ENCODE measurements at places on chromosomes 16 and 17. TPM values are rescaled to one million over a fixed set of nuclear protein-coding genes. Genes with fewer than 3 reads are reported as not detected.

ATP1B2 gene
- total RNA-seq, result 0.54 TPM

DNA sequence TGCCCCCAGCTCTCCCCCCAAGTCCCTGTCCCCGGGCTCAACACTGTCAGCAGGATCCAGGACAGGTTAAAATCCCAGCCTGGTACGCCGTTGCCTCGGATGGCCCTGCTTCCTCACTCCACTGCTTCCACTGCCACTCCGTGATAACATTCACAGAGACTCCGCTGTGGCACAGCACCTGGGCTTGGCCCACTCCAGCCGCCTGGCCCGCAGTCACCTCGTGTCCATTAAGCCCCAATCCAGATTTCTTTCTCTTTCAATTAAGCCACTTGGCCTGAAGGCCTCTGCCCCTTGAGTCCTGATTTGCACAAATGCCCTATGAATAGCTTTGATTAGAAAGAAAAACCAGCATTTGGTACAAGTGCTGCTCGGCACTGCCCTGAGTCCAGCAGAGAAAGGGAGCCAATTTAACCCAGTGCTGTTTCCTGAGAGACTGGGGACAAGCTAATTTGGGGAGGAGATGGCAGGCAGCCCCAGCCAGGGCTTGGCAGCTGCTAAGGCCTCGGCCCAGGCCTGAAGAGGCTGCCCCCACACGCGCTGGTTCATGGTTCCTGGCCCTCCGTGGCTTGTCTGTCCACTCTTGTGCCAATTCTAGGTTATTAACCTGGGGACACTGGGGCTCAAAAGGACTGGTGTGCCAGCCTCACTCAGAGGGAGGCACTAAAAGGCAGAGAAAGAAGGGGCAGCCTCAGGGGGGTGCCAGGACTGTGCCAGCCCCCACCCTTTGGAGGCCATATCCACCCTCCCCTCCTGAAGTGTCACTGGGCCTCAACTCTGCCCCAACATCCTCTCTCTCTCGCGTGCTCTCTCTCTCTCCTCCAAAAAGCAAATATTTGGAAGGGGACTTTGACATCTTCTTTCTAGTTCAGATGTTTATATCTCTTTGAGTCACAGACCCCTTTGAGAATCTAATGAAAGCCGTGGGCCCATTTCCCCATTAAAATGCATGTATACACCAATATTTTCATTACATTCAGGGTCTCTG, 29.8 kb upstream of the SPPL2C start:
- H3K27ac ChIP-seq, result no peak overlapping the region
- H3K27me3 ChIP-seq, result peaks cover 4% of the 10 kb centered on the region
- H3K4me1 ChIP-seq, result no peaks in the 10 kb centered on the region
- H3K36me3 ChIP-seq, result no peaks in the 10 kb centered on the region
- no peak overlapping the region for H3K4me3 ChIP-seq

DNA sequence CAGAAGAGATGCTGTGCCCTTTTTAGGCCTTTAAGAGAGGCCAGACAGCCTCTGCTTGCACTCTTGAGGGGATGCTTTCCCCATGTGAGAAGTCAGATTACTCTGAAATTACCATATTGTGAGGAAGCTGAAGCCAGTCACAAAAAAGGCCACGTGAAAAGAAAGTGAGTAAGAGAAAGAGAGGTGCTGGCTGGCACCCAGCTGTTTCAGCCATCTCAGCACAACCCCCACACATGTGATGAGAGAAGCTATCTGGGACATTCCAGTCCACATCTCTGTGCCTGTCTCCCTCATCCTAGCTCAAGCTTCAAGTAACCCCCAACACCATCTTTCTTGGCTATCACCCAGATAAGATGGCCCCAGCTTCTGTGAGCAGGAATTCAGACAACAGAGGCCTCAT, 131.4 kb downstream of the HS3ST2 start:
- DNase-seq, result no peak
- H3K36me3 ChIP-seq, result no peaks in the 10 kb centered on the region
- no peak overlapping the region for H3K4me3 ChIP-seq
- H3K27me3 ChIP-seq, result peaks cover 28% of the 10 kb centered on the region
- peaks cover 7% of the 10 kb centered on the region for H3K4me1 ChIP-seq

GRCh38 chr16:27240948-27241531, 27.5 kb downstream of the NSMCE1 start:
- H3K4me1 ChIP-seq, result peaks cover 86% of the 10 kb centered on the region
- peaks cover 25% of the 10 kb centered on the region for H3K36me3 ChIP-seq
- H3K27me3 ChIP-seq, result no peaks in the 10 kb centered on the region
- no peak overlapping the region for H3K27ac ChIP-seq
- H3K4me3 ChIP-seq, result no peak overlapping the region

PLA2G15 gene
- total RNA-seq, result 8.8 TPM

- H3K4me3 ChIP-seq, result no peak overlapping the region
- no peaks in the 10 kb centered on the region for H3K27me3 ChIP-seq
- H3K27ac ChIP-seq, result peak overlapping the region; percentile 1
- peaks cover 3% of the 10 kb centered on the region for H3K36me3 ChIP-seq
Observed at GRCh38 chr17:72861811-72862210, 230.7 kb downstream of the SLC39A11 start.

DNA sequence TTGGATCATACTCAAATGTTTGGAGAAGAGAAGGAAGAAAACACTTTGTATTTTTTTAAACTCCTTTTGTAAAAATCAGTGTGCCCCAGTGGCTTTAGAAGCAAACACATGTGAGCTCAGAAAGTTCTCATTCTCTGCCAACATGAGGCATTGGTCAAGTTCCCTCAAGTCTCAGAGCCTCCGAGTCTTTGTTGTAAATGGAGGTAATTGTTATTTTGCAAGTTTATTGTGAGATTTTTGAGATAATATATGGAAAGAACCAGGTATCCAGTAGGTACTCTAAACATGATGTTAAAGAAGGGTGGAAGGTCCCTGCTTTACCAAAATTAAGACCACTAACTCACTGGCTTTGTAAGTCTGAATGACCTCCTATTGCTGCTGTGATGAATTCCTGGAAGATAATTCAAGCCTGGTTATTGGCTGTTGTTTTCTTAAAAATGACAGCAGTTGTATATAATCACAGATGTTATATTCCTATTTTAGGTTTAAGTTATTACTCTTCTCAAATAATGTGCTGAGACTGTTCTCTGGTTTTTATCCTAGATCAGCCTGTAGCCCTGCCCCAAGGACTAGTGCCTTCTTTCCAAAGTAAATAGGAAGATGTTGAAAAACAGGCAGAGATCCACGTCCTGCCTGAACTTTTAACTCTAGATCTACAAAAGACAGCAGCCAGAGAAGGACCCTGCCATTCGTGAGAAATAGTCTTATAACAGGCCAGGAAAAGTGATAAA, 2.4 kb downstream of the HLF start:
- no peak overlapping the region for H3K27ac ChIP-seq
- no peaks in the 10 kb centered on the region for H3K36me3 ChIP-seq
- H3K27me3 ChIP-seq, result peaks cover 80% of the 10 kb centered on the region
- peaks cover 14% of the 10 kb centered on the region for H3K4me1 ChIP-seq
- no peak for DNase-seq

CDT1 gene
- 97.3 TPM for total RNA-seq

- H3K4me1 ChIP-seq, result no peaks in the 10 kb centered on the region
- H3K27me3 ChIP-seq, result no peaks in the 10 kb centered on the region
- no peak overlapping the region for H3K27ac ChIP-seq
- H3K4me3 ChIP-seq, result no peak overlapping the region
- no peak for DNase-seq
- H3K36me3 ChIP-seq, result peaks cover 7% of the 10 kb centered on the region
Observed at GRCh38 chr17:64176556-64176955, 46.6 kb upstream of the ERN1 start.

GRCh38 chr17:8073627-8074484, 13.7 kb downstream of the ALOX12B start:
- peak overlapping the region; percentile 72 for H3K4me3 ChIP-seq
- no peaks in the 10 kb centered on the region for H3K36me3 ChIP-seq
- peak overlapping the region; percentile 57 for H3K27ac ChIP-seq
- DNase-seq, result peak; percentile 75

ZNF750 gene
- not detected for total RNA-seq

DNA sequence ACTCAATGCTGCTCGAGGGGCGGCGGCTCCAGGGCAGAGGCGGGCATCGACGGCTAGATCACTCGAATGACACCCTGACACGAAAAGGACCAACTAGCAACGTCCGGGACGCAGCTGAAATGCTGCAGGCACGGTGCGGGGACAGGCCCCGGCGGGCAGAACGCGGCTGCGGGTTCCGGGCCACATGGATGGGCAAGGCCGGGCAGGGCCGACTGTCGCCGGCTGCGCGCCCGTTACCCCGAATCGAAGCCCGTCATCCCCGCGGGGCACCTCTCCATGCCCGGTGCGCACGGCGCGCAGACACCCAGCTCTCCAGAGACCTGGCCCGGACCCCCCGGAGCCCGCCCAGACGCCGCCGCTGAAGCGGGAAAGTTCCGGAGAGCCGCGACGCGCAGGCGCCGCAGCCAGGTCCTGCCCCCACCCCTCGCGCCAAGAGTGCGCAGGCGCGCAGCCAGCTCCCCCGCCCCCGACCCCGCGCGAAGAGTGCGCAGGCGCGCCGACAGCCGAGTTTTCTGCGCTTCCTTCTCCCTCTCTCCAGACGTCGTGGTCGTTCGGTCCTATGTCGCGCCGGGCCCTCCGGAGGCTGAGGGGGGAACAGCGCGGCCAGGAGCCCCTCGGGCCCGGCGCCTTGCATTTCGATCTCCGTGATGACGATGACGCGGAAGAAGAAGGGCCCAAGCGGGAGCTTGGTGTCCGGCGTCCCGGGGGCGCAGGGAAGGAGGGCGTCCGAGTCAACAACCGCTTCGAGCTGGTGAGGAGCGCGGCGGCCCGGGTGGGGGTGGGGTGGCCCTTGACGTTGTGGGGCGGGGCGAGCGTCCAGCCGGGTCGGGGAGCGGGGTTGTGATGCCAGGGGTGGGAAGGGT, at the start of gene TCF25:
Gene TCF25, plus strand, starts transcription at position 484 of the 863 bp plus-strand sequence. Its CDS starts 76 bp downstream, at position 560.
- H3K4me3 ChIP-seq, result peak within 1 kb of the TSS; percentile 90
- peaks cover 11% of the 10 kb centered on the region for H3K4me1 ChIP-seq
- peak within 1 kb of the TSS; percentile 99 for H3K27ac ChIP-seq
- peaks cover 2% of the 10 kb centered on the region for H3K27me3 ChIP-seq
- H3K36me3 ChIP-seq, result peaks cover 18% of the 10 kb centered on the region

IGFALS gene
- not detected for total RNA-seq

DNA sequence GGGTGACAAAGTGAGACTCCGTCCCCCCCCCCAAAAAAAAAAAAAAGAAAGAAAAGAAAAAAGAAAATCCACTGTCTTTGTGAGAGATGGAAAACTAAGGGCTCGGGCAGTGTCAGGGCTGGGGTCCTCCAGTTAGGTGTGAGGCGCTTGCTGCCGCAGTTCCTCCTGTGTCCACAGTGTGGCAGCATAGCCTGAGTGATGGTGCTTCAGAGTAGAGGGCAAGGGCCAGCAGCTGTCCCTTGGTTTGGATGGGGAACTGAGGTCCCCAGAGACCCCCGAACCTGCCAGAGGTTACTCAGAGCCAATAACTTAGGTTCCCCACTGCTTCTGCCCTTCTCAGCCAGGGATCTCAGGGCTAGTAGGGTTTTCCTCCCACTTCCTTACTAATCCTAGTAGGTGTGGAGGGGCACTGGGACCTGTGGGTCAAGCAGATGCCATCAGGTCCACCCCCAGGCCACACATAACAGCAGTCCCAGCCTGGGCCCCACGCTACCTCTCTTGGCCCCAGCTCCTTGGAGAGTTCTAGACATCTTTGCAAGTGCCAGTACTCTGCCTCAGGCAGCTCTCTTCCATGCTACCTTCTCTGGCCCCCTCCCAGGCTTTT, 7.9 kb upstream of the LLGL1 start:
- no peaks in the 10 kb centered on the region for H3K27me3 ChIP-seq
- peaks cover 5% of the 10 kb centered on the region for H3K4me1 ChIP-seq
- DNase-seq, result peak; percentile 65
- no peak overlapping the region for H3K4me3 ChIP-seq

DNA sequence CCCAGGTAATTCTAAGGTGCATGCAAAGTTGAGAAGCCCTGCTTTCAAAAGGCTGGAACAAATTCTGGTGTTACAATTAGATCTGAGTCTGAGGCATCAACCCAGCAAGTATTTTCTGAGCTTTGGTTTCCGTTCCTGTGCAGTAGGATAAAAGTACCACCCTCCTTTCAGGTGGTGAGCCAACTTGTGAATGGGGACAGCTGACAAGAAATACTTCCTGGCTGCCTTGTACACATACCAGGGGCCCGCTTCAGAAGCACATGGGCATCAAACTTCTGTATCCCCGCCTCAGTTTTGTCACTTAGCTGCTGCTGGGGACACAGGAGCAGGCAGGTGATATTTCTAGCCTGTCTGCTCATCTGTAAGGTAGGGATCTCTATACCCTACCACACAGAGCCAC, 252.2 kb downstream of the CPPED1 start:
- peaks cover 13% of the 10 kb centered on the region for H3K36me3 ChIP-seq
- peak overlapping the region; percentile 52 for H3K27ac ChIP-seq
- no peak overlapping the region for H3K4me3 ChIP-seq
- DNase-seq, result peak; percentile 24
- H3K27me3 ChIP-seq, result no peaks in the 10 kb centered on the region
- H3K4me1 ChIP-seq, result peaks cover 92% of the 10 kb centered on the region

DNA sequence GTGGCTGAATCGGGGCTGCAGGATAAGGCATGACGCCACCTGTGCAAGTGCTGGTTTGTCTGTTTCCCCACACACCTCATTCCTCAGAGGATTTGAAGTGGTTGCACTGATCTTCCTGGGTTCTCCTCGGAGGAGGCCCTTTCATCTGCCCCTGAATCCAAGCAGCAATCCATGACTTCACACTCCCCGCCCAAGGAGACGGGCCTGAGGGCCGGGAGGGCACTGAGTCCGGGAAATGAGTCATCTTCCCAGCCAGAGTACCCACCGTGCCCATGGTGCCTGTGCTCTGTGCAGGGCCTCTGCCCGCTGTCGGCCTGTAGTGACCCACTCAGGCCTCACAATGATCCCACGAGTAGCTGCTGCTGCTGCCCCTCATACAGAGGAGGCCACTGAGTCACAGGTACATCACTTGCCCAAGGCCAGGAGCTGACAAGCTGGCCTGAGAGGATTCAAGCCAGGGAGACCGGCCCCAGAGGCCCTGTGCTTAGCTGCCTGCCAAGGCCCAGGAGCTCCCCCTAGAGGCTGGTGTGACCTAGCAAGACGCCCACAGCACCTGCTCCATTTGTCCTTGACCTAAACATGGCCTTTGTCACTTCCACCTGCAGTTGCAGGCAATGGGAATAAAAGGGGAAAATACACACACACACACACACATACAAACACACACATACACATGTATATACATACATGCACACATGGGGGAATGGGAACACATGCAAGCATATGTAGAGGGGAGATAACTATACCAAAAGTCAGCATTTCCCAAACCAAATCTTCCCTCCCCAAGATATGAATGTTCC, 240.0 kb downstream of the C16orf95 start:
- no peaks in the 10 kb centered on the region for H3K36me3 ChIP-seq
- H3K27me3 ChIP-seq, result no peaks in the 10 kb centered on the region
- H3K27ac ChIP-seq, result no peak overlapping the region
- H3K4me1 ChIP-seq, result no peaks in the 10 kb centered on the region
- peak; percentile 18 for DNase-seq

TEKT1 gene
- not detected for total RNA-seq

Data from activated T-helper 1 cell treated with anti-CD3 and anti-CD28 coated beads, Interleukin-12 subunit alpha, Interleukin-12 subunit beta, Interleukin-2, Interleukin-4 antibody, amounts not matched to agents 30 ng/mL and 10 ng/mL and 1 ng/mL, durations not matched to agents 14 hours and 24 hours and 36 hours (primary cell).